ENCODE measurements at places on chromosomes 1 and 21. TPM values are rescaled to one million over a fixed set of nuclear protein-coding genes. Genes with fewer than 3 reads are reported as not detected.

The SLAMF1 gene
- 3.3 TPM for total RNA-seq

DNA sequence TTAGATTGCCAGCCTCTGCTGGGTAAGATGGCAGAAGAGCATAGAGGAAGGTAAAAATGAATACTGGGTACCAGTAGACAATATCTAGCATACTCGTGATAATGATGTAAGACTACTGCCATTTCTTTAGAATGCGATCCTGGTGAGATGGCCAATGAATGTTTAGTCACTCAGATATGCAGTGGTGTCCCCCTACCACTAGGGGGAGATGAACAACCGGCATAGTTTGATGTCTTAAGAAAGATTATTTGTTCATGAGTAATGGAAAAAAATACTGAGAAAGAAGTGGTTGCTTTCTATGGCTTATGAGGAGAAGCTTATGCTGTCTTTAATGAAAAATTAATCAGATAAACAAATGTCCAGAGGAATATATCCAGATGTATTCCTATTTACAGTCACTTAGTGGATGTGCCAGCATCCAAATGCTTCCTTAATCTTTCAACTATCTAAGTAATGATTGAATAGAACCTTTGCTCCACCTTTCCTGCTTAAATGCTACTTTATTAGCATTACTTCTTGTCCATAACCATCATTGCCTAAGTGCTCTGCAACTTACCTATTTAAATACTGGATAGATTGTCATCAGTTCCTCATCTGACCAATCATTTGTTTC lies 256.6 kb downstream of the ST6GALNAC3 start:
- H3K4me1 ChIP-seq = no peaks in the 10 kb centered on the region
- DNase-seq = peak; percentile 37
- H3K27ac ChIP-seq = no peak overlapping the region
- no peak overlapping the region for H3K4me3 ChIP-seq
- no peaks in the 10 kb centered on the region for H3K27me3 ChIP-seq

DNA sequence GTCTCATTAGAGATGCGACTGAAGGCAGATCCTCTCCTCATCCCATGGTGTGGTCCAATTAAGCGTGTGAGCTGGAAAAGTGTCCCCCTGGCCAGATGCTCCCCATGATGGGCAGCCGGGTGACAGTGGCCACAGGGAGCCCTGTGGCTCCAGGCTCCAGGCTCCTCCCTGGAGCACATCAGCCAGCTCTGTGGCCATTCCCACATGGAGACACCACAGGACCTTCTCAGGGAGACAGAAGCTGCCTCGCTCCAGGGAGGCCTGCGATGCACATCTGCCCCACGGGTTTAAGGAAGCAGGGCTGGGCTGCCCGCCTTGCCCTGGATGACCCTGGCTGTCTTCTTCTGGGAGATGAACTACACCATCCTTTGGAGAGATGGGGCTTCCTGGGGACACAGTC lies 99.9 kb upstream of the TLR5 start:
- H3K27ac ChIP-seq = no peak overlapping the region
- no peak for DNase-seq
- H3K36me3 ChIP-seq = no peaks in the 10 kb centered on the region
- H3K4me1 ChIP-seq = no peaks in the 10 kb centered on the region

DNA sequence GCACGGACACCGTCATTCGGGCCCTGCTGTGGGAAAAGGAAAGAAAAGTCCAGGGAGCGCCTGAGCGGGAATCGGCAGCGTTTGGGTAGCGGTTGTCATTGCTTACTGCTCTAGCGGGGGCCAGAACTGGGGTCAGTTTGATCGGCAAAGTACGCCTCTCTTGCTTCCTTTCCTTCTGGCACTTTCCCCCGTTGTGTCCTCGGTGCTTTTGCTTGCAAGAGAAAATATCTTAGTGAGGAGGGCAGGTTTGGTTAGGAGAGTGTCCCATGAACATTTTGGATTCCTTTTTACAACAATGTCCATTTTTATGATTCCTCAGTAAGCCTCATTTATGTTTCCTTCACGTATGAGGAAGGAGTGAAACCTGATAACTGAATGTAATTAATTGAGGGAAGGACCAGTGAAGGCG lies 670 bp downstream of the ST3GAL3 start:
- no peak for DNase-seq
- no peak overlapping the region for H3K27ac ChIP-seq
- peaks cover 11% of the 10 kb centered on the region for H3K36me3 ChIP-seq
- no peaks in the 10 kb centered on the region for H3K4me1 ChIP-seq

DNA sequence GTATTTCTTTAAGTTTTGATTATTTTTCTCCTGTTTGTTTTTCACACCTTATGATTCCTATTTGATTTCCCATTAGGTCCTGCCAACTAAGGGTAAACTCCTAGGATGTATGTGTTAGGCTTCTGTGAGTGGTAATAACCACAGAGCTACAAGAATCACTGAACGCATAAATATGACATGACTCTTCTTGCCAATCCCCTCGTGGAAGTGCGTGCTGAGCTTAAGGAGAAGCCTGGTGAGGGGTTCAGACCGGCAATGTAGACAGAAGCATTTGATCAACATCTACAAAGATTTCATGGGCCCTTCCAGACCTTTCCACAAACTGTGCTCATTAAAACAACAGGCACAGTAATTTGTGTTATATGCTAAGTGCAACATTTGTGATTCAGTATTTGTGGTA lies 273.8 kb upstream of the SNX7 start:
- no peaks in the 10 kb centered on the region for H3K36me3 ChIP-seq
- no peaks in the 10 kb centered on the region for H3K27me3 ChIP-seq
- DNase-seq = no peak
- no peaks in the 10 kb centered on the region for H3K4me1 ChIP-seq

DNA sequence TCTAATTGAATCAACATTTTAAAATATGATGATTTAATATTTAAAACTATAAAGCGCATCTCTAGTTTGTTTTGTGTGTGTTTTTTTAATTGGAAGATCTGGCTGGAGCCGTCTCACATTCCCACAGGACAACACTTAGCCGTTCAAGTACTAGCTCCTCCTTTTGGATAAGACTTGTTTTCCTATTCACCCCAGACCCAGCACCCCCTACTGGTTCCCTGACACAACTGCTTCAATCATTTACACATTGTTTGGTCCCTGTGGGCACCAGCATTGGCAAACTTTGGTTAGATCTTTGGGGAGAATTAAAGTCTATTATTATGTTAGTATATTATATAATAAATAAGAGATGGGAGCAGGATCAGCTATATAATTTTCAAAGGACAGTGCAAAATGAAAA lies 34.5 kb downstream of the TYW3 start:
- no peaks in the 10 kb centered on the region for H3K4me1 ChIP-seq
- no peak overlapping the region for H3K4me3 ChIP-seq
- peaks cover 5% of the 10 kb centered on the region for H3K36me3 ChIP-seq
- H3K27me3 ChIP-seq = no peaks in the 10 kb centered on the region
- no peak for DNase-seq
- H3K27ac ChIP-seq = no peak overlapping the region

GRCh38 chr1:229845410-229846138 lies 219.5 kb downstream of the URB2 start:
- H3K27ac ChIP-seq = no peak overlapping the region
- no peak for DNase-seq
- no peaks in the 10 kb centered on the region for H3K27me3 ChIP-seq
- H3K36me3 ChIP-seq = no peaks in the 10 kb centered on the region
- H3K4me3 ChIP-seq = no peak overlapping the region

DNA sequence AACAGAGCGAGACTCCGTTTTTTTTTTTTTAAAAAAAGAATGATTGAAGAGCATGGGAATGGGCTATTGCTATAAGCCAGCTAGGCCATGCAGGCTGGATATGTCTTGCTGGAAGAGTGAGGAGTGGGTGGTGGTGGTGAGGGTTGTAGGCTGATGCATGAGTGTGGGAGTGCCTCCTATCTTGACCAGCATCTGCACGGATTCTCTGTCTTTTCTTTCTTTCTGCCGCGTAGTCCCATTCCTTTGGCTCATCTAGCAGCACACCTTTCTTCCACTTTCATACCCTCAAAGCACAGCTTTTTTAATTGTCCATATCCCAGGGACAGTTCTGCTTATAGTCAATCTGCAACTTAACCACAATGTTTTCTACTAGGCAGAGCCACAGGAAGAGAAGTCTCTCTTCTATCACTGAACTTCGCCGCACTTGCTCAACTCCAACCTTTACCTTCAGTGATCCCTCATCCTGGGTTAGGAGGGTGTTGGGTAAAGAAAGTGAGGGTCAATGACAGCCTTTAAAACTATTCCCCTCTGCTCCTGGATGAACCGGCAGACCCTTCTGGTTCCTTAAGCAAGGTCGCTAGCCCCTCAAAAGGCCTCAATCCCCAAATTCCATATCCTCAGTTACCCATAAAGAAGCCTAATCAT lies 15.2 kb downstream of the ADCY10 start:
- no peaks in the 10 kb centered on the region for H3K4me1 ChIP-seq
- H3K27me3 ChIP-seq = no peaks in the 10 kb centered on the region
- DNase-seq = no peak
- H3K27ac ChIP-seq = no peak overlapping the region
- H3K4me3 ChIP-seq = no peak overlapping the region

DNA sequence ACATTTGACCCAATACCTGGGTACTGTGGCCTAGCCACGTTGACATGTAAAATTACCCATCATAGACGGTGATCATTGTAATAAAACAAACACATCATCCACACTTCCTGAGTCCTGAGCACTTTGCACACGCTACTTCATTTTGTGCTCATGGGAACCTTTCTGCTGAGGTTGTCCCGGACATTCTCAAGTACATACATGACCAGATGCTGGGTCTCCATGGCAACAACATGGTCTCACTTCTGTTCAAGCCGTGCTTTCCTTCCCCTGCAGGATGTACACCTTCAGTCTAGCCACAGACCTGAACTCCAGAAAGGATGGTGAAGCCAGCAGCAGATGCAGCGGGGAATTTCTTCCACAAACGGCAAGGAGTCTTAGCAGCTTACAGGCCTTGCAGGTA lies 22.7 kb downstream of the UBASH3A start:
- DNase-seq = no peak
- no peaks in the 10 kb centered on the region for H3K36me3 ChIP-seq
- H3K4me1 ChIP-seq = no peaks in the 10 kb centered on the region
- H3K27me3 ChIP-seq = no peaks in the 10 kb centered on the region

DNA sequence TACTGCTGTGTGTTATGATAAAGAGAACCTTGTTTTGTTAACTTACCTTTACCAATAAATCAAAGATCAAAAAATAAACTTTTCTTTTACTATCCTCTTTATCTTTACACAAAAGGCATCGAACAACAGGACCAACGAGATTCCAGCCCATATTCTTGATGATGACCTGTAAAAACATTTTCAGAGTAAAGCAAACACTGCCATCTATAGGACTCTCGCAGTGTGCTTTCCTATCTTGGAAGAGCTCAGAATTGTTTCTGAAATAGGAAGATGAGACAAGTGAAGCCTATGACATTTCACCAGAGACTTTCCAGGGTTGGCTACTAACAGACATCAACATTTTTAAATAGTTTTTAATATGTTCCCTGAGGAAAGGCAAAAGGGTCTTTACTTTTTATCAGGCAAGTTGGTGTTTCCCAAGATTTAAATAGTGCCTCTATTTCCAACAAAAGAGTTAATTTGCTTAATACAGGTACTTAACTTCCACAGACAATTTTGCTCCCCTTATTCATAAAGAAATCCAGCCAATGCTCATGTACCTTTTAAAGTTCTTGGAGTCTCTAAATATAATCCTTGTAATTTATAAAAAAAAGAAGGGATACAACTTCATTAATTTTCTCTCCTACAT lies 7.3 kb downstream of the GLMN start:
- no peak overlapping the region for H3K27ac ChIP-seq
- peaks cover 6% of the 10 kb centered on the region for H3K36me3 ChIP-seq
- no peaks in the 10 kb centered on the region for H3K4me1 ChIP-seq
- no peak overlapping the region for H3K4me3 ChIP-seq
- no peaks in the 10 kb centered on the region for H3K27me3 ChIP-seq

DNA sequence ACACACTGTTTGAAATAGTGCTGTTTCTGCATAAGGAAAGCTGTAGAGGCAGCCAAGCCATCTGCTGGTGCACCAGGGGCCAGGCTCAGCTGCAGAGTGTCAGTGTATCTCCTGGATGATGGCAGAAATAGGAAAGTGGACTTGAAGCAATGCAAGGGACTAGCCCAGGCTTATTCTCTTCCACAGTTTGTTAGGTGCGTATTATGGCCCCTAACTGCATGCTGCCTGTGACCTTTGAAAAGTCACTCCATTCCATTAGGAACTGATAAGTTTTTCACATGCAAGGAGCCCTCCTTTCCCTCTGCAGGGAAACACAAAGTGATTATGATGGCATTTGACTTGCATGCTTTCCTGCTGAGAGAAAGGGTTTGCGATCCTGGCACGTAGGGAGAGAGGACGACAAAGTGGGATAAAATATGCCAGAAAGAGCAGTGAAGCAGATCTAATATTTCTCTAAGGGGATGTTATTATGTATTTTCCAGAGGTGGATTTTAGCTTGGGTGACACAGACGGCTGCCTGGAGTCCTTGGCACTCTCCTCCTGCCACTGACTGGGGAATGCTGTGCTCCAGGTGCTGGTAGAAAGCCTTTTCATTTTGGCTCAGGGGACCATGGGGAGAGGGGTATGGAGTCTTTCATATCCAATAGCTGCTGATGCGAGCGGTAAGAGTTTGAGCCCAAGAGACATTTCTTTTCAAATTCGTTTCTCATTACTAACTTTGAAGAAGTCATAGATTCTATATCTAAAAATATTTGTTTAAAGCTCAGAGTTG lies 402.1 kb upstream of the B3GALT2 start:
- no peaks in the 10 kb centered on the region for H3K27me3 ChIP-seq
- H3K36me3 ChIP-seq = no peaks in the 10 kb centered on the region
- no peak for DNase-seq
- H3K4me3 ChIP-seq = no peak overlapping the region
- H3K27ac ChIP-seq = no peak overlapping the region
- no peaks in the 10 kb centered on the region for H3K4me1 ChIP-seq

The FCRL2 gene
- 2.5 TPM for total RNA-seq

The AMY1B gene
- not detected for total RNA-seq

- no peak for DNase-seq
- no peak overlapping the region for H3K27ac ChIP-seq
- H3K36me3 ChIP-seq = no peaks in the 10 kb centered on the region
- H3K4me3 ChIP-seq = no peak overlapping the region
- H3K27me3 ChIP-seq = no peaks in the 10 kb centered on the region
- H3K4me1 ChIP-seq = no peaks in the 10 kb centered on the region
Observed at GRCh38 chr21:25186273-25186672, 421.0 kb downstream of the MRPL39 start.

The KRTAP12-2 gene
- total RNA-seq = not detected

- no peak for DNase-seq
- H3K36me3 ChIP-seq = peaks cover 6% of the 10 kb centered on the region
Observed at GRCh38 chr1:115668579-115668978, 26.8 kb downstream of the VANGL1 start.

All from kidney (tissue), 22 donors.